ENCODE measurements at places on chromosomes 5 and 9. TPM values are rescaled to one million over a fixed set of nuclear protein-coding genes. Genes with fewer than 3 reads are reported as not detected.

SMIM33 gene
- total RNA-seq: not detected

NRG2 gene
- 3.1 TPM for total RNA-seq

C5orf58 gene
- not detected for total RNA-seq

CDKN2B gene
- 30.4 TPM for total RNA-seq

SPATA31D4 gene
- not detected for total RNA-seq

SLC25A2 gene
- 0.27 TPM for total RNA-seq

ALDH1A1 gene
- total RNA-seq: 17.7 TPM

IRF1 gene
- total RNA-seq: 82.4 TPM

FCN2 gene
- not detected for total RNA-seq

OBP2B gene
- total RNA-seq: not detected

PCDHA1 gene
- total RNA-seq: 0.83 TPM

GABRA6 gene
- not detected for total RNA-seq

CTXN3 gene
- not detected for total RNA-seq

PIP5KL1 gene
- 0.17 TPM for total RNA-seq

FBXW11 gene
- 63.3 TPM for total RNA-seq

PRSS3 gene
- total RNA-seq: 29.5 TPM

HRH2 gene
- total RNA-seq: not detected

SLC1A3 gene
- total RNA-seq: 7.9 TPM

CDH9 gene
- not detected for total RNA-seq

F2R gene
- 14.4 TPM for total RNA-seq

ADAMTS12 gene
- 1.2 TPM for total RNA-seq

LRRC19 gene
- total RNA-seq: 0.21 TPM

CHSY3 gene
- 1.1 TPM for total RNA-seq

HNRNPK gene
- total RNA-seq: 517 TPM

FOXD4L3 gene
- 1.2 TPM for total RNA-seq

GMCL2 gene
- not detected for total RNA-seq

SLC28A3 gene
- total RNA-seq: 18.3 TPM

NTNG2 gene
- total RNA-seq: not detected

IL9 gene
- total RNA-seq: not detected

ABLIM3 gene
- 70.9 TPM for total RNA-seq

COL15A1 gene
- total RNA-seq: not detected

GALT gene
- 25.7 TPM for total RNA-seq

IFNB1 gene
- total RNA-seq: 0.61 TPM

CARD9 gene
- 1.6 TPM for total RNA-seq

ARSI gene
- total RNA-seq: 0.93 TPM

PWWP2A gene
- 33.4 TPM for total RNA-seq

IRGM gene
- not detected for total RNA-seq

CDKN2A gene
- 284 TPM for total RNA-seq

MAMDC4 gene
- total RNA-seq: 3.1 TPM

FAM153A gene
- 4.3 TPM for total RNA-seq

Data from Calu3 (cell line).